CMK (cell line): ENCODE measurements at places on chromosomes 1 and 21.

DNA sequence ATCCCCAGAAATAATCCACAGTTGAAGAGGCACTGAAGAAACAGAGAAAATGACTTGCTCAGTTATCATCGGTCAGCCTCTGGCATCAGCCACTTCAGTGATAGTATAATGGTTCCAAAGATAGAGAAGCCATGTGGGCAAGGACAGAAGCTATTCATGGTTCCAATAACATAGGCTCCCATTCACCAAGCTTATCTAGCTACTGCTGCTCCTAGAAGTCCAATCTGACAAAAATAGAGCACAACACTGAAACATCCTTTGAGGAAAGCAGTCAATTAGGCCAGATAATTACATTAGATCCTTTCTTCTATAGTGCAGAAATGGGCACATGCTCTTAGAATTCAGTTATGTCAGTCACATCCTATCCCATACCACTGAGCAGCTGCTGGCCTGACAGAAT is 33.5 kb upstream of the CRB1 start:
- DNase-seq: no peak

DNA sequence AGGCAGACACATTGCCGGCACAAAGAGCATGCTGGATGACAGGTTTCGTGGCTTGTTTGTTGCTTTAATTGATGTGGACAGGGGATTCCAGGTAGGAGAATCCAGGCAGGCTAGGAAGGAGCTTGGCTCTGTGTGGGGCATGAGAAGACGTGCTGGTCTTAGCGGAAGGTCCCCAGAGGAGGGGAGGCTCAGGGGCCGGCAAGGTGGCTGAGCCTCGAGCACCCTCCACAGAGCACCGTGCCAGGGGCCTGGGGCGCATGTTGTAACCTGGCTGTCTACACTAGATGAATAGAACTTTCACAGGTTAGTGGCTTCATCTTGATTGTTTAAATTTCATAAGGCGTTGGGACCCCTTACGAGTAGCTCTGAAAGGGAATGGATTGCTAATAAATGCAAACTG is 223.1 kb downstream of the CAMTA1 start:
- DNase-seq: no peak

DNA sequence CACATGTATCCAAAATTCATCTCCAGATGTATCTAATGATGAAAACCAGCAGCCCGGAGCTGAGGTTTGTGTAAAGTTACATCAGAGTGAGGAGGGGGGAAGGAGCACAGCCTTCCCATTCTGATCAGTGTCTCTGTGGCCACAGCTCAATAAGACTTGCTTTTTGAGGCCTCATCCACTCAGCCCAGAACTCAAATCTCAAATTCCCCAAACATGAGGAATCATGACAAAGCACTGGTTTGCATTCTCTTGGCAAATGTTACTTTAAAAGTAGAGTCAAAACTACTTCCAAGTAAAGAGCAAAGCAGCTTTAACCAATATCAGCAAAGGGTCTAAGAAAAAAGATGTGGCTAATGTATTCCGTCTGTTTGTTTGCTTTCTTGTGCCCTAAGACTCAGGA is 30.9 kb downstream of the CCN1 start:
- DNase-seq: no peak

DNA sequence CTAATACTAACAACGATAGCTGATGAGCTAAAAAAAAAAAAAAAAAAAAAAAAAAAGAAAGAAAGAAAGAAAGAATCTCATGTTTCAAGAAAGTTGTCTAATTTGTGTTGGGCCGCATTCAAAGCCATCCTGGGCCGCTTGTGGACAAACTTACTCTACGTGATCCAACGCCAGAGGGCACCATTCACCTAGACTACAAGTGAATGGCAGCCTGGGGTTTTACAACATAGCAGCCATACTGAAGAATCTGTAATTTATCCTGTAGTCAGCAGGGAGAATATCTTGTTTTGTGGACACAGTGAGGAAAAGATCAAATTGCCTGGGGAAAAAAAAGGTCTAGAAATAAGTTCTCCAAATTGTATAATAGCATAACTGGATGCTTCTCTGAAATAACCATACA is 47.0 kb downstream of the CYP2J2 start:
- DNase-seq: peak; percentile 50

DNA sequence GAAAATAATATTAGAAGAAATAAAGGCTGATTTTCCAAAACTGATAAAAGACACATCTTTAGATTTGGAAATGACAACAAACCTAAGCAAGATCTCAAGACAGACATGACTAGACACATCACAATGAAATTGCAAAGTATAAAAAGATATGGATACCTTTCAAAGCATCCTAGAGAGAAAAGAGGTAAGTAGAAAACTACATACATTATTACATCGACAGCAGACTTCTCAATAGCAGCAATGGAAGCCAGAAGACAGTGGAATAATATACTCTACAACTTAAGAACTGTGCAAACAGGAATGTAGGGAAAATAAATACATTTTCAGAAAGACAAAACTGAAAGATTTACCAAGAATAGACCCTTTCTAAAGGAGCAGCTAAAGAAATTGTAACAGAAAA is 50.2 kb downstream of the DENND1B start:
- peak; percentile 56 for DNase-seq

DNA sequence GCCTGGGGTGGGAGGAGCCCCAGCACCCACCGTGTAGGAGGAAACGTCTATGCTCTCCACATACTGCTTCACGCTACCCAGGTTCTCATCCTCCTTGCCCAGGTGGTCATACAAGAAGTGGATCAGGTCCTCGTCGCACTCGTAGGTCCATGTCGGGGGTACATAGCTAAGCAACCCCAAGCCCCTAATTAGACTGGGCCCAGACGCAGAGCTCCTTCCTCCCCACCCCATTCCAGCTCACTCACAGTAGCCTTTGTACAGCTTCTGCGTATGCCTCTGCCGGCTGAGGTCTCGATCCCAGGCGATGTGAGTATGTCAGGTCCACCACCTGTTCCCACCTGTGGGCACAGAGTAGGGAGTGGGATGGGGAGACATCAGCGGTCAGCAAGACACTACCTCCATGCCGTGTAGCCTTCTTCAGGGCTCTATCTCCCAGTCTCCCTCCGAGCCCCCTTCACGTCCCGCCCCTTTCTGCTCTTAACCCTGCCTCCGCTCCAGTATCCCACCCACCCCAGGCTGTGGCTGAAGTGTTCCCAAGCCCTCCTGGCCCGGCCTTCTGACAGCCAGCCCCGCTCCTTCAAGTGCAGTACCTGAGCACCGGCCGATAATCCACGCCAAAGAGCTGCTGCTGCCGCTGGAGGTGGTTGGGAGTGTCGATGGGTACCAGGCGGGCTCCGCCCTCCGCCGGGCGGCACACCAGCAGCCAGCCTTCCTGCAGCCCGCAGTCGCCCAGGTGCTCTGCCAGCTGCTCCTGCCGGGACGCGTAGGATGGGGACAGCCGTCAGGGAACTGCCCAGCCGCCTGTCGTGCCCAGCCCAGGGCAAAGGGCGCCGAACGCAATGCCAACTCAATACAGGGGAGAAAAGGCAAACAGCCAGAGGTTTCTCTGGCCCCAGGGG is 919 bp downstream of the HECTD3 start:
- no peak for DNase-seq
